ENCODE measurements at places on chromosomes 2 and 18.

DNA sequence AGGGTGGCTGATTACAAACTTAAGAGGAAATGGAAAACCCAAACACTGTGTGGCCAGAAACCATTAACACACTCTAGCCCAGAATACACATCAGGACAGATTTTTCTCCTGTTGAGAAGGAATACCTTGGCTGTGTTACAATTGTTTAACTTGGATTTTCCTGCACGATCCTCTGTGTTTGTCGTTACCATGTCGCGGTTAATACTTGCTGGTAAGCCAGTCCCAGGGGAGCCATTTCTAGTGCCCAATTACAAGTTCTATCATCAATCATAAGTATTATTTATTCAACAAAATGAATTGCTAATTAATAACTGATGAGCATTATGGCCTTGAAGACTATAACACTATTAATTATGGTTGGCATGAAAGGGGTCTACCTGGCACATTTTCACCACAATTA is 146.8 kb downstream of the LNPK start:
- no peak for DNase-seq

- no peak for DNase-seq
Measured at GRCh38 chr18:56124186-56124585, 514.2 kb downstream of the TXNL1 start.

GRCh38 chr2:20617892-20618467 is 32.9 kb downstream of the HS1BP3 start:
- DNase-seq = peak; percentile 37

DNA sequence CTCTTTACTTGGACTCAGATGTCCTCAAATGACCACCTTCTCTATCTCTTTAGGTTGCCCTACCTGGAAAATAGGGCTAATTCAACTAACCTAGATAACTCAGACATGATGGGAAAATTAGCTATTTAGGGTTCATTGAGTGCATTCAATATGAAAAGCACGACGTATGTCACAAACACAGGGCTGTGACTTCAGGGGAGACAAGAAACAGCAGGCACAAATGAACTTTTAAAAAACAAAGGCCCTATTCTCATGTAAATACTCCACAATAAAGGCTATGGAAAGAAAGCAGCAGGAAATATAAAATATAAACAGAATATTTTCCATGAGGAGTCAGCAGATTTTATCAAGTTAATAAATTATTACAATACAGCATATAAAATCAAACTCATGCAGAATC is 97.8 kb downstream of the SS18 start:
- DNase-seq = no peak

GRCh38 chr18:58279504-58280175 is 235.6 kb downstream of the NEDD4L start:
- DNase-seq = no peak

- no peak for DNase-seq
Measured at GRCh38 chr2:86253424-86253823, 54.2 kb downstream of the MRPL35 start.

DNA sequence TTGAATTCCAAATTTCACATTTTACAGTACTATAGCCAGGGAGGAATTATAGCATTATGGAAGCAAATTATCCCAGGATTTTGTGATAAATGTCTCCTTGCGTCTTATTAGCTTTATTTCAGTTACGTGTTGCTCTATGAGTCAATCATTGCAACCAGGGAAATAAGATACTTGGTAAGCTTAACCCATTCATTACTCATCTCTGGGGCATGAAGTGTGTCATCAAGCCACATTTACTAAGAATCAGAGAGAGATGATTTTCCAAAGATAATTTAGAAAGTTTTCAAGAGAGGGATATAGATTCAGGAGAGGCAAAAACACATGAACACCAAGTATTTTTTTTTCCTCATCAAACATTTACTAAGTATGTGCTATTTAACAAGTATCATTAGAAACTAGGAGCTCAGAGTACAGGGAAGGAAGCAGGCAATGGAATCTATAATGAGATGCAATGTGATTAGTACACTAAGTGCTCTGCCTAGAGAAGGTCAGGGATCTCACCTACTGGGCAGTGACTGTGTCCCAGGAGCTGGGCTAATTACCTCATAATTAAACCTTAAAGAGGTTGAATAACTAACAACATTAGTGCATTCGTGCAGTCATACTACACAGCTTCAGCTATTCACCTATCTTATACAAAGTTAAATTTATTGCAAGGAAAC is 217.8 kb upstream of the NXPH2 start:
- DNase-seq = no peak

DNA sequence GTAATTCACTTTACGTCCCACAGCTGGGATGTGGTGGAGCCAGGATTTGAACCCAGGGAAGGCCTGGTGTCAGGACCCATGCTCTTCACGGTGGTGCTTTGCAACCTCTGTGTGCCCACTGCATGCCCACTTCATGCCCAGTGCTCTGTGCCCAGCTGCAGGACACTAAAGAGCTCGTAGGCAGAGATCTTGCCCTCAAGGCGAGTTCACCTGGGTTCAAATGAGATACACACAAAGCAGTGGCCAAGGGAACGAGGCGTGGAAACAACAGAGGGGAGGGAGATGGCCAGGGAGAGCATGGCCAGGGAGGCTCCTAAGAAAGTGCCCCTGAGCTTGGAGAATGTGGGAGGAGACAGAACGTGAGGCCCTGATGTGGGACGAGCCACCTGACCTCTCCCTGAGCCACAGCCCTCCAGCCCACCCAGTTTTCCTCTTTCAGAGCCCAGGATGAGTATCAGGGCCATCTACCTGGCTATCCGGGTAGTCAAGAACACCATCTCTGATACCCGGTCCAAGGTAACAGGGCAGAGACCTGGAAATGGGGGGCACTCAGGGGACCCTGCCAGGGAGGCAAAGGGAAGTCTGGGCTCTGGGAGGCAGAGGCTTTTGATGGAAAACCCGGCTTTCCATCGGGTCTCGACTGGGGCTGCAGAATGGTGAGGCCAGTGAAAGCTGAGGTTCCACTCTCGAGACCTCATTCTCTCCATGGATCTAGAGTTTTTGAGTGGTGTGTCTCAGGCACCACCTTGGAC is 20.4 kb downstream of the MROH2A start:
- no peak for DNase-seq

Data from HAP-1 (cell line).